ENCODE measurements at places on chromosomes 4 and X.

- DNase-seq: no peak
Measured at GRCh38 chr4:118774989-118775388, 60.9 kb downstream of the SEC24D start.

- no peak for DNase-seq
Measured at GRCh38 chr4:103092245-103092644, 7.4 kb downstream of the BDH2 start.

GRCh38 chr4:86089781-86090323 is 270.0 kb downstream of the MAPK10 start:
- DNase-seq: no peak

DNA sequence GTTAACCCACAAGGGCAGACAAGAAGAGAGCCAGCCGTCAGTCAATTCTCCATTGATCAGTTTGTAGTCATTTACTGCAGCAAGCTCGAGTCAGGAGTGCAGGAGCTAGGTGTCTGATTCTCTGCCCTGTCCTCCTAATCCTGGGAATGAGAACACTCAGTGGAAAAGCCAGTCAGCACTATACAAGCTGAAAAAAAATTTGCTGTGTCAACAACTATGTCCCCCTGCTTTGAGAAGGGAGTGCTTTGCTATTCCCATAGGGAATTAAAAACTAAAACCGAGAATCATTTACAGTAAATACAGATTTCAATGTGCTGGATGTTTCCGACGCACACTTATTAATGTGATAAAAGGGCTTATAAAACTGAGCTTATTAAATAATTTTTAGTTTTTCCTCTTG is 84.2 kb downstream of the GRIA2 start:
- DNase-seq: no peak

DNA sequence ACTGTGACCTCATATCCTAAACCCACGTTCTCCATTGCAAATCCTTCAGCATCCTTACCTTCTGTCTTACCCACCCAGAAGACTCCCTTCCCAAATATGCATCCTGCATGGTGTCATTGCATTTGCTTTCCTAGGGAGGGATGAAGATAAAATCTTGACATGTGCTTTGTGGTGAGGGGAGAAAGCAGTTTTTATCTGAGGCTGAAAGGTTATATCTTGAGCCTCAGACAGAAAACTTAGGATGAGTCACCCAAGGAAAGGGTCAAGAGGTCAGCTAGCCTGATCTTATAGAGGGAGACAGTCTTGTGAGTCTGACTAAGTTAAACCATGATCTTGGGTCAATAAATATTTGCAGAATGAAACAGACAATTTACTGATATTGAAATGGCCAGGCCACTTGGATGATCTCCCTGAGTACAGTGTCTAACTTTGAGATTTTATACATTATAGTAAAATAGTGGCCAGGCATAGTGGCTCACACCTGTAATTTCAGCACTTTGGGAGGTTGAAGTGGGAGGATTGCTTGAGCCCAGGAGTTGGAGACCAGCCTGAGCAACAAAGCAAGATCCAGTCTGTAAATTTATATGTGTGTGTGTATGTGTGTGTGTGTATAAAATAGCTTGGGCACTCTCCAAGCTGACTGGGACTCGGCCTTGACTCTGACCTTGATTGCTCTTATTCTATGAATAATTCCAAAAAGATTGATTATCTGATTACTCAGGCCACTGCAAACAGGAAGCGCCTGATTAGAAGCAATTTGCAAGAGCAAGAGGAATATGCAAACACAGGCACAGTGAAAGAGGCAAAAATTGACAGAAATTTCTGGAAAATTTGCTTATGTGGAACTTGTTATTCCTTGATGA is 15.4 kb upstream of the FAM9C start:
- peak; percentile 8 for DNase-seq

GRCh38 chrX:40102393-40103381 is 4.9 kb upstream of the BCOR start:
- no peak for DNase-seq

DNA sequence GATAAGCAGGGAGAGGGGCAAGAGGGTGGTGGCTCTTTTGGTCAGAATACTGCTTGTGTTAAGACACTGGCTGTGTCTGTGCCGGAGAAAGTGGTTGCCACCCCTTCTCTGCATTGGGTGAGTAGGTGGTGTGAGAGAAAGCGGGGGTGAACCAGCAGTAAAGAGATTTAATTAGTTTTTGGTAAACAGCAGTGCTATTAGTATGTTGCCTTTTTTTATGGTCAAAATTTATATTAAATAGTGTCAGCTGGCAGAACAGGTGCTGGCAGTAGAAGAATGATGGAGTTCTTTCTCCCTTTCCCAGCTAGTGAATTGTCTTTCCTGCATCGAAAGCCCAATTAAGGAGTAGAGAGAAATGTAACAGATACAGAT is 181.6 kb downstream of the LARP7 start:
- DNase-seq: no peak

- DNase-seq: no peak
Measured at GRCh38 chr4:17168571-17168970, 270.1 kb upstream of the LDB2 start.

DNA sequence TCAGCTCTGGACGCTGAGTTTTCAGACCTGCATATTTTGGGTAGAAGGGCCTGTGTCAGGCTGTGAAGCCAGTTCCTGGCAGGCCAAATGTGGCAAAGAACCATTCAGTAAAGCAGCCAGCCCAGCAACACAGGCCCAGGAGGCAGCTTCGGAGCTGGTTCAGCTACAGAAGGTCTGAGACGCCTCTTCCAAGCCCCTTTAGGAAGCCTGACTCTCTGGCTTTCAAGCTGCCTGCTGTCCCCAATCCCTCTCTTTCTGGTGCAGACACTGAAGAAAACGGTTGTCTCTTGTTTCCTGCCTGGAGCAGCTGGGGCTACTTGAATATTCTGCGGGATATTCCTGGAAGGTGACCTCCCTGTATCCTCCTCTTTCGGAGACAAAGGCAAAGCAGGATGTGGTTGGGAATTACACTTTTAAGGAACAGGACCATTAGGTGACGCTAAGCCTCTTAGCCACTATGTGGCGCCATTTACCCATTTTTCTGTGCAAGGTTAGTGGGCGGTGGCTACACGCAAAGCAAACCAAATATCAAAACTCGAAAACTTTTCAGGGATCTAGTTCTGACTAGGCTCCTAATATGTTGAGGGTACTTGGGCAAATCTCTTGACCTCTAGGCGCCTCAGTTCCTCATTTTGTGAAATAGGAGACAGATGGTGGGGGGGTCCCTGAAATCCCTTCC is 47.2 kb upstream of the LAS1L start:
- DNase-seq: peak; percentile 66

DNA sequence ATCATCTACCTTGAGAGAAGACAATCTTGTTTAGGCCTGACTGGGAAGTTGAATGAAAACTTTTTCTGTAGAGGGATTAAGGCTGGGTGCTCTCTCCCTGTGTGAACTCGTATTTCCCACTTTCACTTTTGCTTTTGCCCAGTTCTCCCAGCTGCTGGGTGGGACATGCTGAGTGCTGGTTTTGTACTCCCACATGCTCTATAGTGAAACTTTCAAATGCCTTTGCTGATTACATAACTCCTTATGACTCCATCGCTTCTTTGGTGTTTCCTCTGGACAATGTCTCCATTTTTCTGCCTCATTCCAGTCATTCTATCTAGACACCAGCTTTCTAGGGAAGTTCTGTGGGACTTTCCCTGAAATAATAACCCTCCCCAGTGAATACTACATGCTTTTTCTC is 100.5 kb downstream of the CLNK start:
- DNase-seq: no peak

GRCh38 chr4:33086331-33086925 is 2366.3 kb downstream of the PCDH7 start:
- DNase-seq: no peak

DNA sequence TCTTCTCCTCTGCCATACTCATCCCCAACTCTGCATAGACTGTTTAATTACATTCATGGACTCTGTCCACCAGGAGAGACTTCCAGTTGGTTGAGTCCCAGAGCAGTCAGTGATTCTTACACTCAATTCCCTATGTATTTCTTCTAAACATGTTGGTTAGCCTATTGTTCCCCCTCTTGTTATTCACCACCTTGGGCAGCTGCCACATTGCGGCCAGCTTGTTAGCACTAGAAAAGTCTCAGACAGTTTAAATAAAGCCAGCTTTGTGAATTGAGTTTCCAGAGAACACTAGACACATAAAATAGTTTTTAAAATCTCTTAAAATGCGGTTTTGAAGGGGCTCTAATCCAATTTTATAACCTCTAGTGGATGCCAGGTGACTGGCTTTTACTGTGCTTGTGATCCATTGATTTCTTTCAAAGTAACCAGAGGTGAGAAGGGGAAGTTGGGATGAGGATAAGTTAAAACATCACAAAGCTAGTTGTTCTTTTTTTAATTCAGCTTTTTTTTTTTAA is 827.7 kb downstream of the FSTL5 start:
- no peak for DNase-seq

- DNase-seq: no peak
Measured at GRCh38 chrX:104749951-104750610, 184.1 kb downstream of the IL1RAPL2 start.

- peak; percentile 49 for DNase-seq
Measured at GRCh38 chr4:133146574-133147241, 2.4 kb upstream of the PCDH10 start.

- no peak for DNase-seq
Measured at GRCh38 chrX:53544936-53545335, 110.8 kb upstream of the HSD17B10 start.

- no peak for DNase-seq
Measured at GRCh38 chrX:69260169-69260568, 94.9 kb upstream of the PJA1 start.

DNA sequence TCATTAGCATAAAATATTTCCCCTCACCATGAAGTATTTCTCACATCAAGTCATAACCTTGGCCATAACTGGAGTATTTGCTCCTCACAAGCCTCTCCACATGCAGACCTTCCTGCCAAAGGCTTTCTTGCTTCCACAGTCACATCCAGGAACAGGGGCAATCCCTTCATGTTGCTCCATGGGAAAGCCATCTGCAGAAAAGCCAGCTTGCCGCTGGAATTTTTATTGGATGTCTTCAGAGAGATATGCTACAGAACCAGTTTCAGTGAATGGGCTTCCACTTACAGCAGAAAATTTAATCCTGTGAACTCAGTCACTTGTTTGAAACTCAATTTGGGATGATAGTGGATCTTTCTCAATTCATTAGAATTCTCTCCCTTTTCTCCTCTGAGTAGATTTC is 3.2 kb upstream of the CDKN2AIP start:
- DNase-seq: no peak

DNA sequence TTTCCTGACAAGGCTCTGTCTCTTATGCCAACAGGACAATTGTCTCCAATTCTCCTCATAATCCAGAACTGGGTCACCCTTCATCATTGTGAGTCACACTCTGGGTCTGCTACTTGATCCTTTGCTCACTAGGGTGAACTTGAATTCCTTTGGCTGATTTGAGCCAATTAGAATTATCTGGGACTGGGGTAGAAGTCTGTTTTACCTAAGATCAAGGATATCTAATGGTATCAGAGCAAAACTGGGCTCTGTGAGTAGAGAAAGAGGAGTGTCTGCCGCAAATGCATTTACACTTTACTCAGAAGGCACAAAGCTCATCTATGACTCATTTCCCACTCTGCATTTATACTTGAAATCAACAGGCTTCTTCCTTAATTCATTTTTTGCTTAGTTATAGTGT is 72.6 kb downstream of the PITX2 start:
- DNase-seq: no peak

DNA sequence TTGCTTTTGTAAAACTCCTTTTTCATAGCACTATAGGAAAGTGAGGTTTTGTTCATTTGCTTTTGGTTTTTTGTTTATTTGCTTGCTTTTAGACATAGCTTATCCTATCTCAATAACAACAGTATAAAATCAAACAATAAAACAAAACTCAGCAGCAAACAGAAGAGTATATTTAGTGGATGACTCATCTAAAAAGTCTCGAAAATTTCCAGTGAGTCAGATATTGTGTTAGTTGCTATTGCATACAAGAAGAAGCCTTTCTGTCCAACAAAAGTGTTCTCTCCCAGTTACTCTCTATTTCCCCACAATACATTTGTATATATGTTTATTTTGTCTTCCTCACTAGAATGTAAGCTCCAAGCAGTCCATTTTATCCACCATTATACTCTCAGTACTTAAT is 36.0 kb upstream of the NPNT start:
- peak; percentile 20 for DNase-seq

GRCh38 chr4:109232681-109233080 is 69.8 kb downstream of the COL25A1 start:
- no peak for DNase-seq

GRCh38 chrX:69021141-69021960 is 143.9 kb downstream of the PJA1 start:
- DNase-seq: no peak

GRCh38 chrX:95762716-95763115 is 921.9 kb upstream of the DIAPH2 start:
- DNase-seq: peak; percentile 18

GRCh38 chr4:82789025-82789776 is 9.4 kb downstream of the SCD5 start:
- DNase-seq: no peak

GRCh38 chr4:145071560-145071959 is 26.4 kb downstream of the ANAPC10 start:
- no peak for DNase-seq

- no peak for DNase-seq
Measured at GRCh38 chr4:143616771-143617170, 83.7 kb downstream of the FREM3 start.

DNA sequence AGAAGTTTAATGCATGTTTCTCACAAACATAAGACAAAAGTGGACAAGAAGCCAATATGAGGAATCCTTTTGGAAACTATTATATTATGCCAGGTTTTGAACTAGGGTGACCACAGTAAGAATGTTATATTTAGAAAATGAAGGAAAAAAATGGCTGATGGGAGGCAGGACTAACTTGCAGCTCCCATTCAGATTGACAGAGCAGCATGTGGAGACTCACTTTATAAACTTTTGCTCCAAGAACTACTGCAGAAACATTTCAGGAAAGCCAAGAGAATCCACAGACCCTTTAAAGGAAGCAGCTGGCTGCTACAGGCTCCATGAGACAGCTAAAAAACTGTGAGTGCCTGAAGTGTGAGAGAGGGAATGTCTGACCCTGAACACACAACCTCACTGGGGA is 738.6 kb upstream of the GRIA3 start:
- no peak for DNase-seq

DNA sequence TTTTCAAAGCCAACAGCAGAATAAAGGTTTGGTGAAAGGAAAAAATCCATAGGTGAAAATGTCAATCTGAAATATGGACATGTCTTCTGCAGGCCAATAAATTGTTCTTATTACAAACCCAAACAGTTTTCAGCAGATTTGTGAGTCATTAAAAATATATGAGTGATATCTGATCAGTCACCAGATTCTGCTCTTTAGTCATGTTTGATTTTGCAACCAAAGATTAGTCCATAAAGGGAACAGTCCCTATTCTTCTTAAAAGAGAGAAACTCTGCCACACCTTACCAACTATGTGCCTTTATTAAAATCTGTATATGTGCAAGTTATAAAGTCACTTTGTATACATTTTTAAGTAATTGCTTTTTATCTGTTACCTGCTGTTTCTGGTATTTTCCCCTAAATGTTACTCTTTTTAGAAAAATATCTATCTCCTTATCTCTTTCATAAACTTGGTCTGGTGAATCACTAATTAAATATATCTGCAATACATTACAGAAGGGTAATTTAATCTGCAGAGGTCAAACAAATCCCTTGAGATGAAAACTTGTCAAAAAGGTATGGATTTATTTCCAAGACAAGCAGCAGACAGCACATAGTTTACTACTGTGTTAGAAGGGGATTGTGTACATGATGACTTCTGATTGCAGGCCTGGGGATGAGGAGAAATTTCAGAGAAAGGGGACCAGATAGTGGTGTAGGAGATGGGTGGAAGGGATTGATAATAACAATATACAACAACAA is 322.9 kb upstream of the NWD2 start:
- no peak for DNase-seq

GRCh38 chr4:1571165-1572009 is 112.7 kb downstream of the FAM53A start:
- no peak for DNase-seq

All from NCI-H460 (cell line).